ENCODE measurements at places on chromosomes 7 and 10. TPM values are rescaled to one million over a fixed set of nuclear protein-coding genes. Genes with fewer than 3 reads are reported as not detected.
A peak's percentile ranks its signal among the peaks of the same experiment; 100 is the strongest.

GRCh38 chr7:157513682-157514081, 176.9 kb downstream of the DNAJB6 start:
- DNase-seq: no peak

LRGUK gene
- 2.1 TPM for total RNA-seq

AKR1D1 gene
- total RNA-seq: not detected

- no peak for DNase-seq
Measured at GRCh38 chr7:129252128-129252527, 27.3 kb downstream of the AHCYL2 start.

DNA sequence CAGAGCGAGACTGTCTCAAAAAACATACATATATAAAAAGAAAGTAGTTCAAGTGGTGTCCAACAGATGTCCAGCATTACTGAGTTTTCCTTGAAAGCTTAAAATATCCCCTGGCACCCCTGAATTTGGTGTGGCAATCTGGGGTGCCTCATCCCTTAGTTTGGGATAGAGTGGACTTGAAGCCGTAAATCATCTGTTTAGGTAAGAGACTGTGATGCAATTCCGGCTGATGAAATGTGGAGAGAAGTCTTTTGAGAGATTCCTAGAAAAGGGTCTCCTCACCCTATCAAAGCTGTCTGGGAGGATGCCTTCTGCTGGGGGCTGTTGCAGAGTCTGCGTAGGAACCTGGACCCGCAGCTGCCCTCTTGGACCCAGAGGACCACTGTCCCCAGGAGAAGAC, 408.0 kb downstream of the RPS24 start:
- no peak for DNase-seq

DNA sequence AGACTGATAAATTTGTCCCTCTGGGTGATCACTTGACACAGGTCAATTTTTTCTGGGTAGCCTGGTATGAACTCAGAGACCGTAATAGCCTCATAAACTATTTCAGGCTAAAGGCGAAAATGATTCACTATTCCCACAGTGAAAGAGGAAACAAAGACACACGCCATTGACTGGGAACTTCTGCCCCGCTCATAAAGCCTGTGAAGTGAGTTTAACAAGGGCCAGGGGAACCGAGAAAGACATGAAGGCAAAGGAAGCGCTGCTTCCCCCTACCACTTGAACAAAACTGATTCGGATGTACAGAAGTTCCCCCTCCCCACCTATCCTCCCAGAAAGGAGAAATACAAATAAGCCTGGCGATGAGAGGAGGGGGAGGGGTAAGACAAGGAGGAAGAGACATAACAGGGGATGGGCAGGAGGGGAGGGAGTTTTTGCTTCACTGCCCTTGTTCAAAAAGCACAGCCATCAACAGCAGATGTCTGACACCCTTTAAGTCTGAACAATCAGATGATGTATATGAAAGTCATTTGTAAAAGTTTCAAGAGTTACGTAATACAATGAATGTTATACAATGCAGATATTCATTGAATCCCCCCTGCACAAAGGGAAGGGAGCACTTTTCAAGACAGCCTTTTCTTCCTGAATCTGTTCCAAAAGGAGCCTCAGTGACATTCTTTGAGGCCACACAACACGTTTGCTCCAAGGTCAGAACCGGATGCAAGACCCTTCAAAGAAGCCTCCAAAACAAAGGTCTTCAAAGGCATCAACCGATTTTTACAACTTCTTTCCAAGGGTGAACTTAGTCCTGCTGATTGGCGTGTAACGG, 734 bp downstream of the ABCB4 start:
- DNase-seq: no peak

AQP1 gene
- total RNA-seq: 352 TPM

DNA sequence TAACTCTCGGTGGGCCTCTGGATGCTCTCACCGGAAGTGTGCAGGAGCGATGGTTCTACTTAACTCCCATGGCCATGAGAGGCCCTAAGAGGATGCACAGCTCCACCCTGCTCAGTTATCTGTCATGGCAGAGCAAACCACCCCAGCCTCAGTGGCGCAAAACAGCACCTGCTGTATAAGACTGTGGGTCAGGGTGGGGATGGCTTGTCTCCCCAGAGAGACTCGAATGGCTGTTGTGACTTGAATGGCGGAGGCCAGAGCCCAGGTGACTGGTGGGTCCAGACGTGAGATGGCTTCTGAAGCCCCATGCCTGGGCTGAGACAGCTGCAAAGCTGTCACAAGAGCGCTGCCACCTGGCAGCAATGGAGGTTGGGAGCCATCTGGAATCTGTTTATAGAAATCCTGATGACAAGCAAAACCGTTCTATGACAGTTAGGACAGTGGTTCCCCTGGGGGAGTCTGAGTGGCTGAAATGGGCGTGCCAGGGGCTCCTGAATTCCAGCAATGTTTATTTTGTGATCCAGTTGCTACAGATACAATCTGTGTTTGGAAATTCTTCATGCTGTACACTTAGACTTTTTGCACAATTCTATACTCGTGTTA, 490.5 kb downstream of the TCERG1L start:
- DNase-seq: no peak

GRCh38 chr7:96074871-96075270, 247.0 kb downstream of the SLC25A13 start:
- DNase-seq: no peak

DNA sequence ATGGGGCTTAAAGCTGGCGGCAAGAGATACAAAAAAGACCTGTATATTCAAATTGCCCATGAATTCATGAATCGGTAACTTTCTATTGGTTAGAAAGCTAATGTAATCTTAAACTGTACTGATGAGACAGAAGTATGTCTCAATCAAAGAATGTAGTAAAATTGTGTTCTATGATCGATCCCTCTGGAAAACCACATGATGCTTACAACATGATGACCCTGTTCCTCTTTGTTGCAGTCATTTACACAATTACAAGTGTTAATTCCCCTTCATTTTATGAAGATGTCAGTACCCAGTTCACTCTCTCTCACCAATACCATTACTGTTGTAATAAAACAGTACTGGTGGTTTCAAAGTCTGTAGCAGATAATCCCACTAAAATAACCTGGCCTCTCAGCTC, 10.1 kb downstream of the KIF5B start:
- no peak for DNase-seq

DNA sequence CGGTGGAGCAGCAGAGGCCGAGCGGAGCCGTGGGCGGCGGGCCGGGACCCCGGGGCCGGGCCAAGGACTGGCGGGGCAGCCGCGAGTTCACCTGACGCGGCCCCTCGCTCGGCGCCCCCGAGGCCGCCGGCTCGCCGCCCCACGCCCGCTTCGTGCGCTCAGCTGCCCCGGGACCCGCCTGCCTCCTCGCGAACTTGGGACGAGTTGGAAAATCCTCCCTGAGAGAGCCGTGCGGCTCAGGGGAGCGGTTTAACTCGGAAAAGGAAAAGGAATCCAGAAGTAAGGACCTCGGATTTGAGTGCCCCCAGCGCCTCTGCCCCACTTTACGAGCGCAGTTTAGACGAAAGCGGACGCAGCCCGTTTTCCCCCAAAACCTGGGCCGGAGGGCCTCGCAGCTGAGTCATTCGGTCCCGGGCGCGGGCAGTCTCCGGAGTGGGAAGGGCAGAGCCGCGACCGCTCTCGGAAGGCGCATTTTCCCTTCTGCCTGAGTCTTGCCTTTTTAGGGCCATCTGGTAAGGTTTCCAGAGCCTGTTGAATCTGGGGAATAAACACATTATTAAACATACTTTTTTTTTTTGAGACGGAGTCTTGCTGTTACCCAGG, 744 bp downstream of the CREM start:
- DNase-seq: peak; percentile 59

COL1A2 gene
- 747 TPM for total RNA-seq

WIPF3 gene
- 2.4 TPM for total RNA-seq

- no peak for DNase-seq
Measured at GRCh38 chr10:98301664-98302319, 33.8 kb upstream of the LOXL4 start.

GRCh38 chr7:70210200-70210935, 612.1 kb downstream of the AUTS2 start:
- no peak for DNase-seq

NSUN5 gene
- total RNA-seq: 36.6 TPM

- DNase-seq: no peak
Measured at GRCh38 chr7:22452960-22453558, 46.9 kb downstream of the STEAP1B start.

GRCh38 chr7:18511351-18512140, 16.0 kb downstream of the HDAC9 start:
- DNase-seq: no peak

DNA sequence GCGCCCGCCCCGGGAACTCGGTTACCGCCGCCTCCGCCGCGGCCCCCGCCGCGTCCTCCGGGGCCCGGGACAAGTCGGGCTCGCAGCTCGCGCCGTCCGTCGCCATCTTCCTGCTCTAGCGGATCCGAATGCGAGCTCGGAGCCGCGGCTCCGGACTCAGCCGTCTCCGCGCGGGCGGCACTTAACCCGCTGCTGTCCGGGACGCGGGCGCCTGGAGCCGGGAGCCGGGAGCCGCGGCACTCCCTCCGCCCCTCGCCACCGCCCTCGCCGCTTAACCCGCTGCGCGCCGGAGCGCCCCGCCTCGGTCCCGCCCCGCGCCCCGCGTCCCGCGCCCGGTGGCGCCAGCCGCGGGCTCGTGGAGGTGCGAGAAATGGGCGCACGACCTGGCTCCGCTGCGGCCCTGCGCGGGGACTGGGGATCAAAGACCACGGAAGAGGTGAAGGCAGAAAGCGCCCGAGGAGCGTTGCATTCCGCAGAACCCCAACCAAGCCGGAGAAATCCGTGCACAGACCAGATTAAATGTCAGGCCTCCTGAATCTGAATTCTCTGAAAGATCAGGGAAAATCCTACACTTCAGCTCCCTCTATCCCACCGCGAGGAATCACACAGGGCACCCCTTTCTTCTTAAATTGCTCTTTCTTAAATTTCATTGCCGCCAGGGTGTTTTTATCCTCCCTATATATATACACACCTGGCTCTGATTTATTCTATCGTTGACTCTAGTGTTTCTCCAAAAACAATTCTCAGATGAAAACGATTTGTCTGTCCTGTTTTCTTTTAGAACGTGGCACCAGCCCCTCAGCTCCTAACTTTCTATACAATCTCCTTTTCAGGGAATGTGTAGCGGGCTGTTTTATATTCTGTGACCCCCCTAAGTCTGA, at the start of gene CTTNBP2:
TSS of gene CTTNBP2 (minus strand) at position 132 of the 881 bp plus-strand sequence. CDS start at position 106, 26 bp downstream.
- DNase-seq: peak; percentile 23

DNA sequence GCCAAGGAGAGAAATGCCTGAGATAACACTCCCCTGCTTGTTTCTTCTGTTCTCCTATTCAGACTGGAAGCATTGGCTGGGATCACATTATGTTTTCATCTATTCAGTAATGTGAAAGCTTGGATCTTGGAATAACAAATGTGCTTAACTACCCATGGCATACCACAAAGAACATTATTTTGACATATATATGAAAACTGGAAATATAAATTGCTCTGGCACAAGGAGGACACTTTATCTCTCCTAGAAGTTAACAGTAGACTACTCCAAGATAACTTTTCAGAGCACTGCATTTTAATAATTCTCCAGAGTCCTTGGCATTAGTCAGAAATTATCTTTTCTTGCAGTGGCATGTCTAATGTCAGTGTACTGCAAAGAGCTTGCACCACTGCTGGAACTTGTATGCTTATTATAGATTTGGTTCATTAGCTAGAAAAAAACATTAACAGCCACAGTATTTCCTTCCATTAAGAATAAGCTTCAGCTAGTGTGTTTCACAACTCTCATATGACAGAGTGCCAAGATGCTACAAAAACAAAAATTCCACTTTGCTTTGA, 169.3 kb upstream of the LRRN3 start:
- no peak for DNase-seq

DNAJC12 gene
- 2.0 TPM for total RNA-seq

GRCh38 chr10:45353186-45353585, 20.8 kb upstream of the ALOX5 start:
- no peak for DNase-seq

GRCh38 chr7:11675163-11675562, 156.8 kb downstream of the THSD7A start:
- DNase-seq: no peak

- no peak for DNase-seq
Measured at GRCh38 chr7:65307651-65308299, 65.9 kb upstream of the ZNF92 start.

DNA sequence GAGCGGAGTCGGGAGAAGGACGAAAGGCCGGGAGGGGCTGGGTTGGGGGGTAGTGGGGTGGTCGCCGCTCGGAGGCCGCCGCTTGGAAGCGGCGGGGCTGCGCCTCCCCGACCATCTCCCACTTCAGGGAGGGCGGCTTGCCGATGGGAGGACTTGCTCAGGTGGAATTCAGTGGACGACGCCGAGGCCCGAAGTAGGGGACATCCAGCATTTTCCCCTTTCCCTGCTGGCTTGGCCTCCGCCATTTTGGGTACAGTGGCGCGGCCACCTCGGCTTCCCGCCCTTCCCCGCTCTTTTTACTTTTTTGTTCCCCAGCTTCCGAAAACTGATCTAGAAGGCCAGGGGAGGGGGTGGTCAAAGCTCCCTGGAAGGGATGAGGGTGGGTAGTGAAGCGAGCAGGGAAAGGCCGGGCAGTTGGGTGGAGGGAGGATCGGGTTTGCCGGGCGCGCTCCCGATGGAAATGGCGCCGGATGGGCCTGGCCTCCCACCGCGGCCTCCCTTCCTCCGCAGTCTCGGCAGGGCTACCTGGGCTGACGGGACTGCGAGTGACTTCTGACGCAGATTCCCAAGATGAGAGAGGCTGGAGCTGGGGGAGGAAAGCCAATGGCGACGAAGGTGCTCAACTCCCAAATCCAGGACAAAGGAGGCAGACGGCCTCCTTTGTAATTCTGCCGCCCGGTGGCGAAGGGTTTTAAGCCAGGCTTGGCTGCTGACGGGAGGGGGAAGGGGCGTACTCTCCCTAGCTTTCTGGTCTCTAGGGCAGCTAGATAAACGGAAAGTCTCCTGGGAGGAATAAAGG, at the start of gene PBLD:
TSS of gene PBLD (minus strand) at position 670 of the 799 bp plus-strand sequence. CDS start 26,084 bp downstream, outside the sequence.
- peak; percentile 55 for DNase-seq

GRCh38 chr7:54581511-54581910, 39.3 kb downstream of the VSTM2A start:
- no peak for DNase-seq

DNA sequence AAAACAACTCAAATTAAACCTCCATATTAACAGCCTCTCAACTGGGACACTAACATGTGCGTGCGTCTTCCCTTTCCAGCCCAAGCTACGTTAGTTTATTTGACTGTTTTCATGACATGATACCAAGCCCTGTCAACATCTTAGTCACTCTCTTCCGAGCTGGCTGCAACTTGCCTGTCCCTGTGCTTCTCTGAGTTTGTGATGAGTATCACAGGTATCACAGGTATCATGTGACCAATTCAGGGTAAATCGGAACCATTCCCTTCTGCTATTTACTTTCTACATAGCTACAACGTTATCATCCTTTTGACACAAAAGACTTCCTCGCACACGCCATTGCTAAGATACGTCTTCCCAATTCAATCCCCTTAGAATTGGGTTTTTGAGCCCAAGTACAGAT, 70.2 kb downstream of the CAV1 start:
- DNase-seq: no peak
